ENCODE measurements at places on chromosomes 2 and 18.

DNA sequence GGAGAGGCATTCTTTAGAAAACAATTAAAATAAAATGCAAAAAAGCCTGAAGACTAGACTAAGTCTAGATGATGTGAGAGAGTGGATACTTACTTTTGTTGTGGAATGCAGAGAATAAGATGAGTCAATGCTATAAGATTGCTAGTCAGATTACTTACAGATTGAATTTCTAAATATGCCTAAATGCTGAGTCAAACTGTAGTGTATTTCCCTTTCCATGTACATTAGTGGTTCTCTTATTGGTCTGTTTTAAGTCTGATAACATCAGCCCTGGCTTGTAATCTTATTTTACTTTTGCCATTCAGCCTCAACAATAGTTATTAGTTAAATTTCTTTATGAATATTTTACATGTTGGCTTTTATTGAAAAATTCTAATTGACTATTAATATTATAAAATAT lies 702.7 kb downstream of the SOCS6 start:
- no peak overlapping the region for H3K27ac ChIP-seq
- no peak overlapping the region for H3K4me3 ChIP-seq
- H3K4me1 ChIP-seq: no peaks in the 10 kb centered on the region
- no peaks in the 10 kb centered on the region for H3K36me3 ChIP-seq
- H3K27me3 ChIP-seq: no peaks in the 10 kb centered on the region
- no peak for DNase-seq

DNA sequence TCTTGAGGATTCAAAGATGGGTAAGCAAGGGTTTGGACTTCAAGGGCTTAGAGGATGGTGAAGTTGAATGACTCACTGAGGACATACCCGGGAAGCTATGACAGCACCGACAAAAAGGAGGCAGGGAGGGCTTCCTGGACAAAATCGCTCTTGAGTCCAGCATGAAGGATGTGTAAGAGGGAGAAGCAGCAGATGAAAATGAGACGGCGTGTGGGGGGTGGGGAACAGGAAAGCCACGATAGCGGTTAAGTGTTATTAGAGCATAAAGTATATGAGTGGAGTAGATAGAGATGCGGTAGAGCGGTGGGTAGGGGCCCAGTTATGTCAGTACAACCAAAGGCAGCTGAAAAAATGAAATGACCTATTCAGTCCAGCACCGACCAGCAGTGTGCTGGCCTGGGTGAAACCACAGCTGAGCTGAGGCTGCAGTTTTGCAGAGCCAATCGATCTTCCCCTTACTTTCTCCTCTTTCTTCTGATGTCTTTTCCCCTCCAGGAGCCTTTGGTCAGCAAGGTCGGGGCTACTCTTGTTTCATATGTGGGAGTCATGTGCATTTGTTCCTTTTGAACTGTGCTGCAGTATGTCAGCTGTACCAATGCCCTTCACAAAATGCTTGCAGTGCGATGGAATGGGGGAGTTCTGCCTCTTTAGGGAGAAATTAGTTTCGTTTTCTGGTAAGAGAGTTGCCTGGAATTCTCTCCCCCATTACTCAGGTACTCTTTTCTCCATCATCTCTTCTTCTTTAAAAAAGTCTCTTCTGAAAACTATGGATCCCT lies 2.0 kb upstream of the THUMPD2 start:
- H3K27ac ChIP-seq: no peak overlapping the region
- H3K36me3 ChIP-seq: no peaks in the 10 kb centered on the region
- no peaks in the 10 kb centered on the region for H3K4me1 ChIP-seq
- H3K27me3 ChIP-seq: no peaks in the 10 kb centered on the region
- H3K4me3 ChIP-seq: no peak overlapping the region
- DNase-seq: no peak

DNA sequence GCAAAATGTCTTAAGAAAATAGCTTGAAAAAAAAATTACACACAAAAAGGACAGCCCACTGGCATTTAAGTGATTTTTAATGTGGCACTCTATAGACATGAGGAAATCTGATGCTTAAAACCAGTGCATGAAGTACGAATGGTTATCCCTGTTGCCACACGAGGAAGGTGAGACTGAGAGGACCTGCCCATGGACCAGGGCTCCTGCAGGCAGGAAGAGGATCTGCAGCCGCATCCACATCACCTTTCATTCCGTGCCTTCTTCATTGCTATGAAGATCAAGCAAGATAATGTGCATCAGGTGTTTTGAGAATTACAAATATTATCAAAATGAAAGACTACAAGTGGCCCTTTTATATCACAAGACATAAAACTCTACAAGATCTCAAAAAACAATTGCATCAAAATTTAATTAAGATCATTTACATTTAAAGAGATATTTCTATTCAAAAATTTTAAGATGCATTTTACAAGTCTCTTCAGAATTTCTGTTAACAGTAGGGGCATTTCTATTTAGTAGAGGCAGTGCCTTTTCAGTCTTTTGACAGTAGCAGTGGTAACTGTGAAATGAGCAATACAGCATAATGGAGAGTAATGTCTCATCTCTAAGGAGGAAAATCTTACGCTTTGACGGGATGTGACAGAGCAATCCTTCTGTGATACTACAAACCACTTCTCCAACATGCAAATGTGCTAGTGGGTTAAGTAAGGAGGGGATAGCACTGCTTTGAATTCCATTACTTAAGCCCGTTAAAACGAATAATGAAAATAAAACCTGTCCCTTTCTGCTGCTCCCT lies 83.4 kb downstream of the SLC5A7 start:
- H3K27ac ChIP-seq: no peak overlapping the region
- H3K27me3 ChIP-seq: peaks cover 2% of the 10 kb centered on the region
- H3K36me3 ChIP-seq: no peaks in the 10 kb centered on the region
- H3K4me3 ChIP-seq: no peak overlapping the region
- DNase-seq: no peak

GRCh38 chr18:74495581-74496507 lies at the start of gene CNDP2:
Gene CNDP2 (plus strand): TSS chr18:74496363. CDS start chr18:74499974, 3,611 bp downstream.
- H3K27ac ChIP-seq: peak within 1 kb of the TSS; percentile 97
- peak; percentile 99 for DNase-seq
- H3K4me1 ChIP-seq: peaks cover 36% of the 10 kb centered on the region
- H3K36me3 ChIP-seq: no peaks in the 10 kb centered on the region
- H3K27me3 ChIP-seq: no peaks in the 10 kb centered on the region

DNA sequence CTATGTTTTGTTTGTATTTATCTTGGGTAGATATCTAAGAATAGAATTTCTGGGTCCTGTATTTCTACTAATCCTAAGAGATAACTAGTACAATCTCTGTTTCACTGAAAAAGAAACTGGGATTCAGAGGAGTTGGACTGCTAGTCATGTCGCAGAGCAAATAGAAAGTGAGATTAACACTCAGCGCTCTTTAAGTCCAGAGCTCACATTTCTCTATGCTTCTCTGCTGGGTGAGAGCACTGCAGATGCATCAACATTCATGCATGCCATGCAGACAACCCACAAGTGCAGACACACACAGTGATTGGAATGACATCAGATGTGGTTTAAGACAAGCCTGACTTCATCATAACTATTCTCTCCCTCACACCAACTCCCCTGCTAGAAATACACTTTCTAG lies 563.8 kb downstream of the TDRD15 start:
- H3K4me1 ChIP-seq: no peaks in the 10 kb centered on the region
- no peak for DNase-seq
- no peak overlapping the region for H3K27ac ChIP-seq

DNA sequence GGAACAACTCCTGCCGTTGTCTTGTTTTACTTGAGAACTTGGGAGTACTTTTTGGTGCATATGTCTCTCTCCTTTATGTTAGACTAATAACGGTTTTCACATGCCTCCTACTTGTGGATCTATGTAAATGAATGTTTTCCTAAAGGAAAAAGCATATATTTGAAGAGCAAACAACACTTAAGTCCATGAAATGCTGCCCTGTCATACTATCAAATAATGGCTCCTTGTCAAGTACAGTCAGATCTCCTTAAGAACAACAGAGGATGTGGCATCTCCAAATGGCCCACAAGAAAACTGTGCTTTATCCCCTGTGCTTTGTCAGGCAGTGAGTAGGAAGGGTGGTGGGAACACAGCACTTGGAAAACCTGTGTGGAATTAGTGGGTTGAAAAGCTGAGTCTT lies 198.2 kb downstream of the PTGR3 start:
- no peak overlapping the region for H3K27ac ChIP-seq
- no peak for DNase-seq
- no peaks in the 10 kb centered on the region for H3K4me1 ChIP-seq
- H3K36me3 ChIP-seq: no peaks in the 10 kb centered on the region
- H3K4me3 ChIP-seq: no peak overlapping the region

DNA sequence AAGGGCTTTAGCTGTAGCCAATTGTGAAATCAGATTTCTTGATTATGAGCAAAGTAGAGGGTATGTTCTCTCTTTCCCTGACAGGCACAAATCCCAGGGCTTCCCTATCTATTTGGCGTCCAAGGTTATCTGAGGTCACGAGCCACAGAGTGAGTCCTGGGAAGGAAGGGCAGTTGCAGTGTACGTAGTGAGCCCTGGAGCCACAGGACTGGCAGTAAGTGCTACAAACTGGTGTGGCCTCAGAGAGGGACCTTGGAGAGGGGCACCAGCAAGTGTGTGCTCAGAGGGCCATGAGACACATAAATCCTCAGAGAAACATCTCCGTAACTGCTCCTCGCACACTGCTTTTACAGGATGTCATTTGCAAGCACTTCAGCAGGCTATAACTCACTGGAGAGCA lies 115.5 kb upstream of the SH3BP4 start:
- H3K36me3 ChIP-seq: no peaks in the 10 kb centered on the region
- no peaks in the 10 kb centered on the region for H3K27me3 ChIP-seq
- H3K4me1 ChIP-seq: peaks cover 2% of the 10 kb centered on the region

DNA sequence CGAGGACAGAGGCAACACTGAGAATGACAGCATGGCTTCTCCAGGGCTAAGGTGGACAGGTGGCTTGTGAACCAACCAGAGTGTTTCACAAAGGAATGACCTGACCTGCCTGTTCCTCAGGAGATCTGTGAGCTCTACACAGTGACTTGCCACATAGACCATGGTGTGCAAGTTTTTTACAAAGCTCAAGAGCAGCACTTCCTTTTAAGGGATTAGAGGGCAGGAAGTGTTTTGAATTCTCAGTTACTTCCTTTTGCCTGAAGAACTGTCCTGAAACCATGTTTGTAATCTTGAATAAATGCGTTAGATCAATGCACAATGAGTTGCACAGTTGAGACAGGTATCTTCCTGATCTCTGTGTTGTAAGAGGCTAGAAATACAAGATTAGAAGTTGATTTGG lies 421.9 kb downstream of the THSD7B start:
- DNase-seq: no peak
- H3K4me3 ChIP-seq: no peak overlapping the region
- no peak overlapping the region for H3K27ac ChIP-seq
- no peaks in the 10 kb centered on the region for H3K27me3 ChIP-seq
- H3K36me3 ChIP-seq: no peaks in the 10 kb centered on the region

DNA sequence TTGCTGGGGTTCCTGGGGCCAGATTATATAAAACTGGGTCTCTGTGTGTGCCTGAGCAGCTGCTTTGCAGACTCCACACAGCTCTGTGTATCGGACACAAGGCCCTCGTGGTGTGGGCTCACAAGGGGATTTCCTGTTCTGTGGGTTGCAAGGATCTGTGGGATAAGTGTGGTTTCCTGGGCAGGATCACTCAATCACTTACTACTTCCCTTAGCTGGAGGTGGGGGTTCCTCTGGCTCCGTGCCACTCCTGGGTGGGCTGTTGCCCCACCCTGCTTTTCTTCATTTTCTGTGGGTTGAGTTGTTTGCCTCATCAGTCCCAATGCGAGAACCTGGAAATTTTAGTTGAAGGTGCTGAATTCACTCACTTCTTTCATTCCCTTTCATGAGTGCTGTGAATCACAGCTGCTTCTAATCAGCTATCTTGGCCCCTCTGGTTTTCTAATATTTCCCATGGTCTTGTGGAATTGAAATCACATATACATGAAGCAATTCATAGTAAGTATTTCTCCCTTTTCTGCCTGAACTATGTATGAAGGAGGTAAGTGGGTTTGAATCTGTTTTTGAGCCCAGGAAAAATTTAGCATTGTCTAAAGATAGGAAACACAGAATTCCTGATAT lies 196.3 kb downstream of the DCDC2C start:
- H3K4me1 ChIP-seq: no peaks in the 10 kb centered on the region
- no peaks in the 10 kb centered on the region for H3K27me3 ChIP-seq
- no peaks in the 10 kb centered on the region for H3K36me3 ChIP-seq
- DNase-seq: no peak
- H3K27ac ChIP-seq: no peak overlapping the region

DNA sequence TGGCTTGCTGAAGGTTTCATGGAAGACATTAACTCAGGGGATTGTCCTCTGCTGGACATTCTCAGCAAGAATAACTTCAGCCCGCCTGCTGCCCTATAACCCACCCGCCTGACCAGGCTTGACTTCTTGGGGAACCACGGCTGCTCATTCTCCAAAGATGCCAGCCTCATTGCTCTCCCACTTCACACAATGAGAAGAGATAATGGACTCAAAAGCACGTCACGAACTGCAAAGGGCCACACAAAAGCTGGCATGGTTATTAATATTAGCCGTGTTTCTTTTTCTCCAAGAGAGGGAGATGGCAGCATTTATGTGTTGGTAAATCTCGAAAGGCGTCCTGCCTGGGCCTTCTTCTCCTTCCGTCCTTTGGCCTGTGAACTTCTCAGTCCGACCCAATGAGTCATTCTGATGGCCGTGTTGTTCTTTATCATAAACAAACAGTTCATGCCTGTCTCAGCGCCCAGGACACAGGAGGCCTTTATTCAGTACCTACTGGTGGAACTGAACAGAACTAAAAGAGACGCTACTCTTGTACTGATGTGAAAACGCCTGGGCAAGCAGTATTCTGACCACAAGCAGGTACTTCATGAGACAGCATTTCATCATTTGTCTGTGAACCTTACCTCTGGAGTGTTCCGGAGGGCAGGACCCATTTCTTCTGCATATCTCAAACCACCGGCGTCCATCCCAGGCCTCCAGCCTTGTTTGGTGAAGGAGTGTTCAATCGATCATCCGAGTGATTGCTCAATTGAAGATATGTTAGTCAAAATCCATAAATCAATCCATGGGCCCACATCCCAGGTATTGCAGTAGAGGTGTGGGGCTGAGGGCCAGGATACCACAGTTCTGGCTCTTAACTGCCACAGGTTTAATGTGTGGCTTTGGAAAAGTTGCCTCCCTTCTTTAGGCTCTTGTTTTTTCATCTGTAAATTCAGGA lies 25.1 kb upstream of the KLHL29 start:
- H3K4me1 ChIP-seq: peaks cover 6% of the 10 kb centered on the region
- H3K4me3 ChIP-seq: no peak overlapping the region
- no peaks in the 10 kb centered on the region for H3K36me3 ChIP-seq
- no peaks in the 10 kb centered on the region for H3K27me3 ChIP-seq
